ENCODE measurements at places on chromosomes 3 and 15.

- no peak for DNase-seq
Observed at GRCh38 chr3:170692720-170693119, 106.8 kb upstream of the SLC7A14 start.

DNA sequence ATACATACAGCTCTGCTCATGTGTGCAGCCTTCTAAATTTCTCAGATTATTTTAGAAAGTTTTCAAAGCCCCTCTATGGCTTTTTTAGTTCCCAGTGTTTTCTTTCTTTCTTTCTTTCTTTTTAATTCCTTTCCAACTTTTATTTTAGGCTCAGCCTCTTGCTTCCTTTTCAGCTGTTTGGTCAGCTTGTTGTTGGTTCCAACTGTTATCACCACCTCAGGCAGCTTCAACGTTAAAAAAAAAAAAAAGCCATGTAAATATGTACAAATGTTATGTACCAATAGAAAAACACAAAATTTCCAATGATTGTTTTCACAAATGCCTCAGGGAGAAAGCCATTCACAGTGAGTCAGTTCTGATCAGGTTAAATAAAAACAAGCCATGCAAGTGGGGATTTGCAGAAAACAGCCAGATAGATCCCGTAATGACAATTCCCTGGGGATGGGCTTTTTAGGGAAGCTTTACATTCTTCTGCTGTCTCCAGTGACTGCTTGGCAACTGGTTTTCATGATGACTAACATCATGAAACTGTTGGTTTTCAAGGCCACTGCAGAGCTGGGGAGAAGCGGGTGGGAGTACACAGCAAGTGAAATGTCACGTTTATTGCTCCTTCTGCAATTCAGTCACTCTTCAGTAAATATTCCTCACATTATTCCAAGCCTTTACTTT, 908.4 kb downstream of the EPHA3 start:
- DNase-seq, result no peak

- peak; percentile 18 for DNase-seq
Observed at GRCh38 chr15:63601704-63602185, 4.6 kb downstream of the FBXL22 start.

DNA sequence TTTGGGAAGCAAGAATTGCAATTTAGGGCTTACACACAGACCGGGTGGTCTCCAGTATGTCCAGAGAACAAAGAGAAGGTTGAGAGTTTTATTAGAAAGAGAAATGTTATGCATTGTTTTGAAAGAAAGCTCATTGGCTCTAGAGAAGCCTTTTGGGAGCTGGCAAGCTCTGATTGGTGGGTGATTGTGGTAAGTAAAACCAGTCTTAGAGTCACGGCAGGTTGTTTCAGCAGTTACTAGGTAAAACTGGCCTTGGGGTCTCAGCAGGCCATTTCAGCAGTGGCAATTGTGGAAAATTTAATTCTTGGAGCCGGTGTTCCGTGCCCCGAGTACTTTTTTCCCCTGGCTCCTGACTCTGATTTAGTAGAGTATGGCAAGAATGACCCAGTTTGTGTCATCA, 78.1 kb downstream of the MRPL46 start:
- DNase-seq, result no peak

- no peak for DNase-seq
Observed at GRCh38 chr15:75188499-75188898, 13.2 kb upstream of the C15orf39 start.

DNA sequence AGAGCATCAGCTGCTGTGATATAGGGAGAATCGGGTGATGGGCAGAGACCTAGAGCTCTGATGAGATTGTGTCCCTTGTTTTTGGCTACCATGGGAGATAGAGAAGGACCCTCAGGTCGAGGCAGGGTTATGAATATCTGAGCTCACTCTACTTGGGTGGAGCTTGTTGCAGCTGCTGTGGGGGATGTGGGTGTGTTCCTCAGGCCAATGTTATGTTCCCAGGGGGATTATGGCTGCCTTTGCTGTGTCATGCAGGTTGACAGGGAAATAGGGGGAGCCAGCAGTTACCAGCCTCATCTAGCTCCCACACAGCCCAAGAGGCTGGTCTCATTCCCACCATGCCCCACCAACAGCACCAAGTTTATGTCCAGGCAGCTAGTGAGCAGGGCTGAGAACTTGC, 131.5 kb downstream of the TRIM42 start:
- DNase-seq, result no peak

- DNase-seq, result no peak
Observed at GRCh38 chr15:93034512-93034911, 54.5 kb downstream of the RGMA start.

- no peak for DNase-seq
Observed at GRCh38 chr3:31251083-31251482, 281.6 kb upstream of the STT3B start.

GRCh38 chr3:195597848-195598247, 14.1 kb upstream of the APOD start:
- no peak for DNase-seq

DNA sequence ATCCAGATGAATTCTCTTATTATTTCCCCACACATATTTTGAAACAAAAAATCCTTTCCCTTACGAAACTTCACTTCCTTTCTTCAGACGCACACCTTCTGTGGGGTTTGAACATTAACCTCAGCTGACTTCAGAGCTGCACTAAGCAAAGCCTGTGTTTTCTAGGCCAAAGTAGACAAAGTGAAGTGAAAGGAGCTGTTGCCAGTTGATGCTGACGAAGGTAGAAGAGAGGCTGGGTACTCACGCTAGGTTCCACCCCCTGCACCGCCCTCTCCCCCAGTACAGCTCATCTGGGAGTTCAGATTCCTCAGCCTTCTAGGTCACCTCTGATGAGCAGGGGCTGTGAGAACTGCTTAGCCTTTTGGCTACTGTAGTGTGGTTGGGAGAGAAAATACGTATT, 24.1 kb downstream of the DUT start:
- DNase-seq, result no peak

DNA sequence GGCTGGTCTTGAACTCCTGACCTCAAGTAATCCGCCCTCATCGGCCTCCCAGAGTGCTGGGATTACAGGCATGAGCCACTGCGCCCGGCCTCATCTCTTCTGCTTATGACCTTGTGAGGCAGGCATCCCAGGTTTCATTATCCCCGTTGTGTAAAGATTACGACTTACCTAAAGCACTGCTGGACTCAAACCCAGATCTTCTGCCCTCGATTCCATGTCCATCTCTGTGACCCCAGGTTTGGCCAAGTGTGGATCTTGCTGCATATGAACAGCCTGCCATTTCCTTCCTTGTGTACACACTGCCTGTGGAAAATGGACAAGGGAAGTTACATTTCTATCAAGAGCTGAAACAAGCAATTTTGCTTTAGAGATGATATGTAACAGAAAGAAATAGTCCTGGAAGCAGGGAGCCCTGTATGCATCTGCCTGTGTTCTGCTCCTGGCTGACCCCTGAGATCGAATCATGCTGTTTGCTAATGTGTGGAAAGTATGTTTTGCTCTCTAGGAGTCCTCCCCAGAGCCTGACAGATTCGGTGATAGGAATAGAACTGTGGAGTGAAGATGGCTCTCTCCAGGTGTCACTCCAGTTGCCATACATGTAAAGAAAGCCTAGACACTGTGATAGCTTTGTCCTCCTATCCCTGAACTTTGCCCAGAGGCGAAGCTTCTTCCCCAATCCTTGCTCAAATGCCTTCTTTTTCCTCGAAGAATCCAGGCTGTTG, 11.8 kb upstream of the LIPC start:
- DNase-seq, result no peak

DNA sequence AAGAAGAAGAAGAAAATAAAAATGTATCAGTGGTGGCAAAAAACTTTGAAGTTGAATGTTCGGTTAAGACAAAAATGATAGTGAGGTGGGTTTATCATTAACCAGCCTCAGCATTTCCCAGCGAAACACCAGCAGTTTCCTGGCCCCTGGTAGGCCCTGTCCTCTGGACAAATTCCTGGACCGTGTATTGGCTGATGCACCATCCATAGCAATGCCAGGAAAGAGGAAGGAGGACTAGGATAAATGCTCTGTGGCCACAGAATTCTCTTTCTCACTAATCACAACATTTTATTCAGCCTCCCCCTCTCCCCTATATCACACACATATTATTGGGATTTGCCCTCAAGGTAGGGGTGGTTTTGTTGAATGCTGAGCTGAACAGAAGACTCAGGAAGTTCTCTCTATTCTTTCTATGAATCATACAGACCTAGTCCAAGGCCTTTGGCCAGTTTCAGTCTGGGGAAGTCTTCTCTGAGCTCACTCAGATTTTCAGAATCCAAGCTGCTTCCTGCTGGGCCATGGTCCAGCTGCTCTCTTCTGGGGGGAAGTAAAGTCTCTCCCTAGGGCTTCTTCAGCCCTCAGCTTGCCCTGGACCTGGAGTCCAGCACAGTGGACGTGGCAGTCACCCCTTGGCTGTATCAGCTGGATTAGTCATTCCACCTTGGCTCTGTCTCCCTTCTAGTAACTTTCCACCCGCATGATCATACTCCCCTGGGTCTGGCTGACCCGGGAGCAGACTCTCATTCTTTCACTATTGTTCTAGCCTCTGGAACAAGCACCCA, 27.6 kb downstream of the SLC28A1 start:
- DNase-seq, result no peak

DNA sequence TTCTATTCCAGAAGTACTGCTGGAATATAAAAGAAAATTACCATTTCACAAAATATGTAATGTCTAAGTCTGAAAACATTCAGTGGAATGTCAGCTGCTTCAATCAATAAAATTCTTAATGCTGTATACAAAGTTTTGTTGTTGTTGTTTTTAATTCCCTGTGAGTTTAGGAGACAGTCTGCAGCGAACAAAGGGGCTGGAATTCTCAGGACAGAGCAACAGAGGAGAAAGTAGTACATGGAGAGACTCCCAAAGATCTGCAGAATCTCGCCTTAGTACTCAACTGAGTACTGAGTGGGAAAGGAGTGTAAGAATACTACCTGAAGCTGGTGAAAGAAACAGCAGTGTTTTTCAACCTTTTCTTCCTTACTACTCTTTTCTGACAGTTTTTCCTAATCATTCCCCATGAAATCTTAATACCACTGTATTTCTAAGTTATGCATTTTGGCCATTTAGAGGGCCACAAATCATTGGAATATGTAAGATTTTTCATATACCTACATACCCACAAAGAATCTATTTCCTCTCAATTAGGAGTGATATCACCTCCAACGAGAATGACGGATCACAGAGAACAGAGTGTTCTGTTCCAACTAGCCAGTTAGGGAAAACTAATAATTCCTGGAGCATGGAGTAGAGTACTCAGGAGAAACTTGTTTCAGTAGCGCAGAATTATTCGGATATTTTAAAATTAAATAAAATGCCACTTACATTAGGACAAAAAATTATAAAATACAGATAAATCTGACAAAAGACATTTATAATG, 16.0 kb downstream of the ANKRD28 start:
- no peak for DNase-seq

DNA sequence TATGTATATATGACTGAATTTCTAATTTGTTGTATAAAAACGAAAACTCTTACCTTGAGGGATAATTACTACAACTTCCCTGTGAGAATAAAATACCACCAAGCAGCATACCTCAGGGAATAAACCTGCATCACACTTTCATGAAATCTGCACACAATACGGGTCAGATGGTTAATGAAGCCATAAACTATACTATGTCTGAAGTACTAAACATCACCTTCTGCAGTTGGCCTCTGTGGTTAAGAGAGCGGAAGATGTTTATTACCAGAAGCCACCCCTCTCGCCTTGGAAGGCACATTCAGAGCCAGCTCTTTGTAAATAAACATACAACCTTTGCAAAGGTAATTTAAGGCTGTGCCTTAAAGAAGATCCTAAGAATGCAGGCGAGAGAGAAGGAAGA, 462.1 kb upstream of the NR2F2 start:
- DNase-seq, result no peak

DNA sequence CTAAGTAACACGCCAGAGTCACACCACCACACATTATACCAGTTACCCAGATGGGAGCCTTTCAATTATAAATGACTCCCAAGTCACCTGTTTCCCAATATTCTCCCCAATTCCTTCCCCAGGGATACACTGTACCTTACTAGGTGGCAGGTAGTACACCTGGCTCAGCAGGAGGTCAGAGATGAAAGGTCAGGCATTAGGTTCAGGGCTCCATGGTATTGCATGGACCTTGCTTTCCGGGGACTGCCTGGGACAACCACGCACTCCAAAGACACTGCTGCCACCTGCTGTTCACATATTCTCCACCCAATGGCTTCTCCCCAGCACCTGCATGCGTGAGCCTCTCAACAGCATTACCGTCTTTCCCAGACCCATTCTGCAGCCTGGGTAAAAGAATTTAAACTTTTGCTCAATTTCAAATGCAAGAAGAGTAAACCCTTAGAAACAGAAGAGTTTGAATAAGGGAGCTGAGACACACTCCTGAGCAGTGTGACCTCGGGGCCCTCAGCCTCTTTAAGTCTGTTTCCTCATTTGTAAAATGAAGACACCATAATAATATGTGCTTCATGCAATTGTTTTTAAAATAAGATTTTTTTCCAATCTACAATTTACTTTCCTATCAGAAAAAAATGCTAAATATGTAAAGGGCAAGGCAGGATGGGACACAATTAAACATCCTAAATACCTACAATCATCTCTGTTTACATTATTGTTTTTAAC, 28.0 kb upstream of the LACTB start:
- DNase-seq, result peak; percentile 32

- no peak for DNase-seq
Observed at GRCh38 chr15:29102911-29103823, 166.5 kb downstream of the NSMCE3 start.

DNA sequence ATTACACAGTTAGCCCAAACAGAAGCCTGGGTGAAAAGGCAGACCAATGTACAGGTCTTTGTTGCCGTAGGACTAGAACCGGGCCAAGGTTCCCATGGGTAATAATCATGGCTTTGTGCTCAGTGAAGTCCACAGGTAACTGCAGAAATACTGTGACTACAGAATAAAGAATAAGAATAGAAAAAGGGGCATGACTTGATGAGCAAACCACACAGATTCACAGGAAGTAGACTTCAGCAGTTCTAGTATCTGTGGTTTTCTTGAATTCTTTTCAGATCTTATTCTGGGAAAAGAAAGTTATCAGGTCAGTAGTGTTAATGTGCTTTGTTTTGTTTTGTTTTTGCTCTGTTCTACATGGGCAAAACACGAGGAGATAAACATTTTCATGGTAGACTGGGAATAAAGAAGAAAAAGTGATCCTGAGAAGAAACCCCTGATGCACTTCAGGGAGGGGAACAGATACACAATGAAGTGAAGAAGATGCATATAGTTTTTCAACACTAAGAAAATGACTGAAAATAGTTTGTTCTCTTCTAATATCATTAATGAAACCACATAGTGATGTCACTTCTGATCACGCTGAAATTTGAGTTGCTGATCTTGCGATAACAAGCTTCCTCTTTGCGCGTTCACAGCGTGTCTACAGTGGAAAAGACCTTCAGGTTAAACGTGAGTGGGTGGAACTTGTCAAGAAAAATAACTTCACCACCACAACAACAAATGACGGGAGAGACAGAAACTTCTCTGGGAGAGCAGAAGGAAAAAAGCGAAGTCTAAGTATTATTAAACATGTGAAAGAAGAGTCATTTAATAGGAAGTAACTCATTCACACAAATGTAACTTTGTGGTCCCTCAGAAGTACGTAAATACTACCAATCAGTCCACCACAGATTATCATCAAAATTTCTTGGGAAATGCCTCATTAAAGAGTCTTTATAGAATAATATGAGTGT, 315.8 kb upstream of the SATB1 start:
- DNase-seq, result no peak

- no peak for DNase-seq
Observed at GRCh38 chr15:39302936-39303335, 277.9 kb upstream of the THBS1 start.

All from NCI-H510A (cell line).